Fibroblast of skin of scalp (primary cell): ENCODE measurements at places on chromosomes 13 and 19.

- DNase-seq: no peak
Measured at GRCh38 chr13:30019648-30020626, 169.5 kb upstream of the UBL3 start.

DNA sequence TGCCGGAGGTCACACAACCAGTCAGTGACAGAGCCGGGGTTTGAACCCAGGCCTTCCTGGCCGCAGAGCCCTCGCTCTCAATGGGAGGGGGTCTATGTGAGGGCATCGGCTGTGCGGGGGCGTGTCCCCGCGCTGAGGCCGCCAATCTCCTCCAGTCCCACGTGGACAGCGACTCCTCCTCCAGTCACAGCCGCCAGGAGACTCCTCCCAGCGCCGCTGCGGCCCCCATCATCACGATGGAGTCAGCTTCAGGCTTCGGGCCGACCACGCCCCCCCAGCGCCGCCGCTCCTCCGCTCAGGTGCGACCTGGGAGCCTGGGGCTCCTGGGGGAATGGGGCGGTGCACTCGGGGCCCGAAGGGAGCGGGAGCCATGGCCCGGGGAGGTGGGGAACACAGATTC, 6.0 kb downstream of the SPRED3 start:
- DNase-seq: peak; percentile 54

DNA sequence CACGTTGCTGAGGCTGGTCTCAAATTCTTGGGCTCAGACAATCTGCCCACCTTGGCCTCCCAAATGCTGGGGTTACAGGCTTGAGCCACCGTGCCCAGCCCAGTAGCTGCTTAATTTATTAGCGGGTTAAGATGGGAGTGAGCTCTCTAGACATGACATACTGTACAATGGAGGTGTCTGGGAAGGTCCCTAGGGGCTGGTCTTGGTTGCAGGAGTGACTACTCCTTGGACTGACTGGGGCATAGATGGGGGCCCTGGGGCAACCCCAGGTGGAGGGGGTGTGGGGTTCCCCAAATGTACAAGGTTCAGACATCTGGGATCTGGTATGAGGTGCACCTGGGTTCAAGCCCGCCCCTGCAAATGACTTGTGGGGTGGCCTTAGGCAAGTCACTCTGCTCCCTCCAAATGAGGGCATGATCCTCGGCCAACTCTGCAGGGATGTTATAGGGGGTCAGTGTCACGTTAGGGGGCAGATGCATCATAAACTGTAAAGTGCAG, 12.8 kb downstream of the CIB3 start:
- DNase-seq: no peak

DNA sequence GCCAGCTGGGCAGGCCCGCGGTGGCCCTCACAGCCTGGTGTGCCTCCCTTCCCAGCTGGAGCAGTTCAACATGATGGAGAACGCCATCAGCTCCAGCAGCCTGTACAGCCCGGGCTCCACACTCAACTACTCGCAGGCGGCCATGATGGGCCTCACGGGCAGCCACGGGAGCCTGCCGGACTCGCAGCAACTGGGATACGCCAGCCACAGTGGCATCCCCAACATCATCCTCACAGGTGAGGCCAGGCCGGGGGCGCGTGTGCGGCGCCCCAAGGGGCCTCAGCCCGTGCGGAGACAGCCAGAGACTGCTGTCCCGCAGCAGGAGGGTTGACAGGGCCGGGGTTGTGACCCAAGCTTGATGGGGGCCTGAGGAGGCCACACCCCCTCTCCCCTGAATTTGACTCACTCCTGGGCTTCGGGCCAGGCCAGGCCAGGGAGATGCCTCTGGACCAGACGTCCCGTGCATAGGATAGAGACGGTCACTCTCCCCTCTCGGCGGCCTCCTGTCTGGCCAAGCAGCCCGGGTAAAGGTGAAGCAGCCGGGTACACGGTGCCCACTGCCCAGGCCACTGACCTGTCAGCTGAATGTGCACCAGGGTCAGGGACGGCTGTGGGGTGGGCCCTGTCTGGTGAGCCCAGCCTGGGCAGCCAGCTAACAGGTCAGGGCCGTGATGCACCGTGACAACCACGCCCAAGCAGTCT, 15.4 kb downstream of the COMP start:
- DNase-seq: peak; percentile 45

GRCh38 chr13:27962982-27963381, 6.1 kb downstream of the CDX2 start:
- DNase-seq: no peak

GRCh38 chr13:112782429-112783010, 92.7 kb downstream of the ATP11A start:
- no peak for DNase-seq

DNA sequence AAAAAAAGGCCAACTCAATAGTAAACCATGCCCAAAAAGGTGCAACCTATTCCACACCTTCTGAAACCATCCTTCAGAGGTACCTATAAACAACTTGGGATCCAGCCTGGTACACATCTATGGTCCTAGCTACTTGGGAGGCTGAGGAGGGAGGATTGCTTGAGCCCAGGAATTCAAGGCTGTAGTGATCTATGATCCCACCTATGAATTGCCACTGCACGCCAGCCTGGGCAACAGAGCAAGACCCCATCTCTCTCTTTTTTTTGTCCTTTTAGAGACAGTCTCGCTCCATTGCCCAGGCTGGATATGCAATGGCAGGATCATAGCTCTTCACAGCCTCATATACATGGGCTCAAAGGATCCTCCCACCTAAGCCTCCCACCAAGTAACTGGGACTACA, 26.0 kb downstream of the ZSWIM4 start:
- DNase-seq: no peak

DNA sequence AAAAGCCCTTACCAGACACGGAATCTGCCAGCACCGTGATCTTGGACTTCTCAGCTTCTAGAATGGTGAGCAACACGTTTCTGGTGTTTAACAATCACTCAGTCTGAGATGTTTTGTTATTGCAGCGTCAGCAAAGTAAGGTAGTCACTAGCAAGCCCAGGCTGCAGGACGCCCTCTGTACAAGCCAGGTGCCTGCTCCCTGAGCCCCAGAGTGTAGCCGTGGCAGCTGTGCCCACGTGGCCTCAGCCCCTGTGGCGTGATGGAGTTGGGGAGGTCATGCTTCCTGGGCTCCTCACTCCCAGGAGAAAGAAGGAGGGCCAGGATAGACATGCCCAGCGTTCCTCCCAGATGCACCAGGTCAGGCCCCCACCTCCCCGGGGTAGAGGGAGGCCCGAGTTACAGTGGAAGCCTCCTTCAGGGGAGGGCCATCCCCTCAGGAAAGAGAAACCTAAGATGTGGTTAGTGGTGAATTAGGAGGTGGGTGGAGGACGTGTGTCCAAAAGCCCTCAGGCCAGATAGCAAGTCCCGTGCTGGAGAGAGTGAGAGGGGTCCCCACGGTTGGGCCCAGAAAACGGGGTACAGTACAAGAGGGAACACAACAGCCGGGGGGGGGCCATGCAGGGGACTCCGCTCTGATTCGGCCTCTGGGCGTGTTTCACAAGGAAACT, 169.6 kb upstream of the SOX1 start:
- DNase-seq: no peak

- no peak for DNase-seq
Measured at GRCh38 chr13:82522872-82523271, 1359.4 kb downstream of the SLITRK1 start.

DNA sequence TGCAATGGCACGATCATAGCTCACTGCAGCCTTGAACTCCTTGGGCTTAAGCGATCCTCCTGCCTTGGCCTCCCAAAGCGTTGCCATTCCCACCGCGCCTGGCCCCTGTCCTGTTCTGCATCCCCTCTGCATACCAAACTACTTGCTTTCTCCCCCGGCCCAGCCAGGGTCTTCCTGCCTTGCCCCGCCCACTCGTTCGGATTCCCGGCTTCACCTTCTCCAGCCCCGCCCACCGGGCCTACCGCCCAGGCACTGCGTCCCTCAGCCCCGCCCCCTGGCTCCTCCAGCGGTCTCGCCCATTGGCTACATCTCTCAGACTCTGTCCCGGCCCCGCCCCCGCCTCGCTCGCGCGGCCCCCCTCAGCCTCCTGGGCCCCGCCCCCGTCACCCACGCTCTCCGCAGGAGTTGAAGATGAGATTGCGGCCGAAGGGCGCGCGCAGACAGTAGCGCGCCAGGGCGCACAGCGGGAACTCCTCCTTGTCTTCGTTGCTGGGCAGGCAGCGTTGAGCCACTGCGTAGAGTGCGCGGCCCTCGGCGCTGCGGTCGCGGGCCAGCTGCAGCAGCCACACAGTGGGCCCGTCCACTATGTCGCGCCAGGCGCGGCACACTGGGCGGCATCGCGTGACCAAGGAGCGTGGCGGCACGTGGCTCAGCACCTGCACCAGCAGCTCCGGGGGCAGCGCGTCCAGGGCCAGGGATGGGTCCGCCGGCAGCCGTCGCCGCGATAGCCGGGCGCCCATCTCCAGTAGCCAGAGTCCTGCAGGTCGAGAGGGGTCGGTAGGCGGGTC, 19.0 kb downstream of the MRPS12 start:
- DNase-seq: peak; percentile 79

GRCh38 chr19:22026687-22027086, 15.9 kb upstream of the ZNF208 start:
- DNase-seq: no peak

GRCh38 chr19:38616265-38616664, 1.5 kb downstream of the MAP4K1 start:
- no peak for DNase-seq

GRCh38 chr19:40605216-40605971, 4.2 kb downstream of the LTBP4 start:
- peak; percentile 57 for DNase-seq

DNA sequence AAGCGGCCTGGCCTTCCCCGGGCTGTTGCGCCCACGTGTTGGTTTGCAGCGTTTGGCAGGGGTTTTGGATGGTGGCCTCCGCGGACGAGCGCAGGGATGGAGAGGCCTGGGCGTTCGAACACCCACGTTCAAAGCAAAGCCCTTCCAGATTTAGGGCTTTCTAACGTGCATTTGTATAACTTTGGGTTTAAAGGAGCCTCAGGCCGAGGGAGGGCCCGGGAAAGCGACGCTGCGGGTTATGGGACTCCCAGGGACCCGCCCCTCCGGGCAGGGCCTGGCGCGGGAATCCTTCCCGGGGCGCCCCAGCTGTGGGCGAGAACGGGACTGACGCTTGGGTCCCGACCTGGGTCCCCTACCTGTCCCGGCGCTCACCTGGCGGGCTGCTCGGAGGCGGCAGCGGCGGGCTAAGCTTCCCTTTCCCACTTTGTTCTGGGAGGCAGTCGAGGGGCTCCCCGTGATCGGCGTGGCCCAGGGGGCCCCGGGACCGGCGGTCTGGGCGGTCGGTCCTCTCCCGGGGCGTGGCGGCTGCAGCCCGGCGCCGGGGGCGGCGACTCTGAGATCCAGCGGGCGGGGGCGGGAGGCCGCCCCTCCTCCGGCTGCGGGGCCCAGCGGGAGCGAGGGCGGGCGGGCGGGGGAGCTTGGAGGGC, at the start of gene FBXO17:
TSS of gene FBXO17 (minus strand) at position 529 of the 647 bp plus-strand sequence. CDS start 25,423 bp downstream, outside the sequence.
- DNase-seq: peak; percentile 75

GRCh38 chr19:46374536-46375475, 27.9 kb downstream of the PPP5C start:
- DNase-seq: no peak

DNA sequence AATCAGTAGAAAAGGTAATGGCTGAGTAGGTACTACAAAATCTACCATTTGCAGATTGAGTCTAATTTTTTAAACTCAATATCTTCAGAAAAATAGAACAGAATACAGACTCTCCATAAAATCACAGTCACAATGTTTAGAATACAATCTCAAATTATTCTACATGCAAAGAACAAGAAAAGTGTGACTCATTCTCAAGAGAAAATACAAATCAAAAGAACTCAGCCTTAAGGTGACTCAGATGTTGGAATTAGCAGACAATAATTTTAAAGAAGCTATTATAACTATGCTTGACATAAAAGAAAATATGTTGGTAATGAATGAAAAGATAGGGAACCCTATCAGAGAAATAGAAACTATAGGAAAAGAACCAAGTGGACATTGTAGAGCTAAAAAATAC, 78.9 kb downstream of the RXFP2 start:
- no peak for DNase-seq

DNA sequence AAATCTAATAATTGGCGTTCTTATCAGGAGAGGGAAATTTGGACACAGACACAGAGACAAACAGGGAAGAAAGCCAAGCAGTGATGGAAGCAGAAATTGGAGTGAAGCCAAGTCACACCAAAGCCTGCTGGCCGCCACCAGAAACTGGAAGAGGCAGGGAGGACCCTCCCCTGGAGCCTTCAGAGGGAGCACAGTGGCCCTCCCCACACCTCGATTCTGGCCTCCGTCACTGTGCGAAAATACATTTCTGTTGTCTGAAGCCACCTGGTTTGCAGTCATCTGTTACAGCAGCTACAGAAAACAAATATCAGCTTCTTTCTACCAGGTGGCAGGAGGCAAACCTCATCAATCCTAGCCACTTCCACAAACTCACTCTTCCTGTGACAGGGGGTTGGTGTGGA, 8.3 kb upstream of the TLE6 start:
- no peak for DNase-seq

- DNase-seq: peak; percentile 4
Measured at GRCh38 chr19:52896431-52897137, 851 bp downstream of the ZNF320 start.

GRCh38 chr19:4233282-4233853, 4.0 kb downstream of the EBI3 start:
- peak; percentile 25 for DNase-seq

DNA sequence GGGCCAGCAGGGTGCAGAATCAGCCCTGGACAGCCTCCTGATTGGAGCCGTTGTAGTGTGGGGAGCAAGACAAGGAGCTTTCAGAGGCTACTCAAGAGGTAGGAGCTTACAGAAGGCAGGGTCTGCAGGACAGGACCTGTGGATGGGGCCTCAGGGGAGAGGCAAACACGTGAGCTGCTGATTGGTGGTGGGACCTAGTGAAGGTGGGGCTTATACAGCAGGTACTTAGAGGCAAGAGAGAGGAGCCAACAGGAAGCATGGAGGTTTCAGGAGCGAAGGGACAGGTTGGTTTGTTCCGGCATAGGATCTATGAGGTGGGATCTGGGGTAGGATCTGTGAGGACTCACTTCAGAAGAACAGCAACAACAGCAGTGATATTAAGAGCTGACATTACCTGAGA, 32.4 kb downstream of the ZSWIM4 start:
- DNase-seq: no peak

DNA sequence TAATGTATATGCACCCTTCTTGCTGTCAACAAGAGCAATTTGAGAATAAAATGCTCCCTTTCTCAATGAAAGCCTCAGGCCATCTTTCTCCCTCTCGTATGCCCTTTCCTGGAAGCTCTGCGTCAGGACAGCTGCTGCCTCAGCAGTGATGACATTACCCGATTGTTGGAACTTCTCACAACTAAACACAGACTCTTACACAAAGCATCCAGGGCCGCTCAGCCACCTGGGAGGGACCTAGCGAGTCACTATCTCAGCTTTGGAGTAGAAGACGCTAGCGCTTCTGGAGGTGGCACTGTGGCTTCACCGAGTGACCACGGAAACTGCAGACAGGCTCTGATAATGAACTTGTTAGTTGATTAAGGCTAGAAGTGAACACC, 153.2 kb upstream of the SOX1 start:
- no peak for DNase-seq

GRCh38 chr13:34208336-34208735, 390.4 kb downstream of the RFC3 start:
- peak; percentile 76 for DNase-seq

GRCh38 chr13:67367399-67367798, 137.3 kb upstream of the PCDH9 start:
- no peak for DNase-seq
